ENCODE measurements at places on chromosomes 7 and 10.

DNA sequence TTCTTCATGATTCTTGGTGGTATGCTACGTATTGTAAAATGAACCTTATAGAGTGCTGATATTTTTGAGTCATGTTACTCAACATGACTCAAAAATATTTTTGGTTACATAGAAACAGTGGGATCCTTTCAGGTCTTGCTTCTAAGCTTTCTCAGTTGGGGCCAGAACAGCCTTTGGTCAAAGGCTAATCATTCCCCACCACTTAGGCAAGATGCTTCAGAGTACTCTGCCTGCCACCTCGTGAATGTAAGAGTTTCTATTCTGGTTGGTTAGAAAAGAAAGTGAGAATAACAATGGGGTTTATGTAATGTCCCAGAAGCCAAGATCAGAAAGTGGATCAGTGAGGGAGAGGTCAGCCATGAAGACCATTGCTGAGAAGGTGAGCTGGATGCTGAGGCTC, 327.8 kb downstream of the TCERG1L start:
- DNase-seq: no peak

- DNase-seq: no peak
Measured at GRCh38 chr7:114889646-114890285, 32.1 kb upstream of the MDFIC start.

- peak; percentile 91 for DNase-seq
Measured at GRCh38 chr7:131105799-131106680, 221.6 kb upstream of the MKLN1 start.

- no peak for DNase-seq
Measured at GRCh38 chr7:73892003-73892999, 31.3 kb downstream of the TMEM270 start.
